ENCODE measurements at places on chromosomes 1 and 21.

DNA sequence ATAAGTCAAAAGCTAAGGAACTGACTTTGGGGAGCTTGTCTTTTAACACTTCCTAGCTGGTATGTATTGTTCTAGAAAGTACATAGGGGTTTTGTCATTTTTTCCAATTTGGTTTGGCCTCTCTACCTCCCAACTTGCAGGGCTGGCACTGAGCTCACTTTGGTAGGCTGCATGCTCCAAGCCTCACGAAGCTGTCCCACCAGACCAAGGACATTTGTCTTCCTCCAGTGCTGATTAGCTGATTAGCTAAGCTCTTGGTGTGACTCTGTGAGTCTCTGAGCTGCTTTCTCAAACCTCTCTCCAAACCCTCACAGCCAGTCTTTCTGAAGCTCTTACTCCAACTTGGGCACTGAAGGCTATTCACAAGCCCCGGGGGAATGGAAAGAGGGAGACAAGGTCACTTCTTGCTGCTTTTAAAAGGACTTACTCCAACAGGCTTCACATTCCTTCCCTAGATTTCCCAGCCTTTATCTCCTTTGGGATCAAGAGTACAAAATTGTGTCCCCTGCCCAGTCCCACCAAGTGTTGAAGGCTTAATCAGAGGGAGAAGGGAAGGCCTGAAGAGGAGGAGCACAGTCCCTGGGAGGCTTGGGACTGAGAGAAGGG lies 893 bp upstream of the CFAP45 start:
- DNase-seq: no peak

DNA sequence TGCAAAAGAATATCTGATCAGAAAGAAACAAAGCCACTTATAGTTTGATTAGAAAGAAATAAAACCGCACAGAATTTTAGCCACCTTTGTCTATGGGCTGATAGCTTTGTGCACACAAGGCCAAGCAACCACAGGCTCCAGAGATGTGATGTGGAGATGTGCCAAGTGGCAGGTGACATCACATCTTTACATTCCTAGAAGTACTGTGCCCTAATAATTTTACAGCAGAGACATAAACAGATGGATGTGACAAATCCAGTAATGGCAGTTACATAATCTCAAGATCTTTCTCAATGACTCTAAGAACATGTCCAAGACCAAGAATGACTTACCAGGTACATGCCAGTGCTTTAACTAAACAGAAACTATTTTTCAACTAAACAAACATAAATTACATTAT lies 159.5 kb downstream of the LTN1 start:
- DNase-seq: no peak

GRCh38 chr21:26273686-26274313 lies 103.2 kb upstream of the APP start:
- DNase-seq: no peak

DNA sequence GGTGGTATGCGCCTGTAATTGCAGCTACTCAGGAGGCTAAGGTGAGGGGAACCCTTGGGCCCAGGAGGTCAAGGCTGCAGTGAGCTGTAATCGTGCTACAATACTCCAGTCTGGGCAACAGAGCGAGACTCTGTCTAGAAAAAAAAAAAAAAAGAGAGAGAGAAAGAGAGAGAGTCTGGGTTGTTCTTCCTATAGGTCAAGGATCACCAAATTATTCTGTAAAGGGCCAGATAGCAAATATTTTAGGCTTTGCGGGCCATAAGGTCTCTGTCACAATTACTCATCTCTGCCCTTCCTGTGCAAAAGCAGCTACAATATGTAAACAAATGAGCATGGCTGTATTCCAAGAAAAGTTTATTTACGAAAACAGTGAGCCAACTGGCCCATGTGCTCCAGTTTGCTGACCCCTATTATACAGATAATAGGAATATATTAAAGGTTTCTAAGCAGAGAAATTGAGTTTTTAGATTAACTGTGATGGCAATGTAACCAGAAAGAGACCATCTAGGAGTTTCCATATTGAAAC lies 2.1 kb downstream of the SASS6 start:
- no peak for DNase-seq

- no peak for DNase-seq
Measured at GRCh38 chr1:44236490-44237272, 23.4 kb downstream of the DMAP1 start.

- DNase-seq: no peak
Measured at GRCh38 chr1:202250982-202251381, 57.4 kb downstream of the LGR6 start.

DNA sequence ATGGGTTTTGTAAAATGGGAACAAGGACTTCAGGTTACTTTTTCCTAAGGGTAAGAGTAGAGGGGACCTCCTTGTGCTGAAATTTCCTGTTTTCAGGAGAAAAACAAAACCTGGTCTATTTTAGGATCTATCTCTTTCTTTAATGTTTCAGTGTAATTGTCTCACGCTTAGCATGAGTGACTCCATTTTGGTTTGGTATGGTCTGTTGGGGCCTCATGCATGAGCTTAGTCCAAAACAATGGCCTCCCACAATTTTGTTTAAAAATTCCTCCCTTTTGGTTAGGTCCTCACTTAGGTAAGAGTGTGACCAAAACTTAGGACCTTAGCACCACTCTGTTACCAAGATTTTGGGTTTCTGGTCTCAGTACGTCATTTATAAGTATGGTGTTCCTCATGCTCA lies 67.2 kb upstream of the TEKT2 start:
- DNase-seq: no peak

GRCh38 chr1:235407419-235407818 lies 40.2 kb downstream of the TBCE start:
- no peak for DNase-seq

- no peak for DNase-seq
Measured at GRCh38 chr1:3333903-3334302, 120.6 kb upstream of the ARHGEF16 start.

GRCh38 chr21:17479606-17480005 lies 33.2 kb upstream of the CXADR start:
- DNase-seq: no peak

DNA sequence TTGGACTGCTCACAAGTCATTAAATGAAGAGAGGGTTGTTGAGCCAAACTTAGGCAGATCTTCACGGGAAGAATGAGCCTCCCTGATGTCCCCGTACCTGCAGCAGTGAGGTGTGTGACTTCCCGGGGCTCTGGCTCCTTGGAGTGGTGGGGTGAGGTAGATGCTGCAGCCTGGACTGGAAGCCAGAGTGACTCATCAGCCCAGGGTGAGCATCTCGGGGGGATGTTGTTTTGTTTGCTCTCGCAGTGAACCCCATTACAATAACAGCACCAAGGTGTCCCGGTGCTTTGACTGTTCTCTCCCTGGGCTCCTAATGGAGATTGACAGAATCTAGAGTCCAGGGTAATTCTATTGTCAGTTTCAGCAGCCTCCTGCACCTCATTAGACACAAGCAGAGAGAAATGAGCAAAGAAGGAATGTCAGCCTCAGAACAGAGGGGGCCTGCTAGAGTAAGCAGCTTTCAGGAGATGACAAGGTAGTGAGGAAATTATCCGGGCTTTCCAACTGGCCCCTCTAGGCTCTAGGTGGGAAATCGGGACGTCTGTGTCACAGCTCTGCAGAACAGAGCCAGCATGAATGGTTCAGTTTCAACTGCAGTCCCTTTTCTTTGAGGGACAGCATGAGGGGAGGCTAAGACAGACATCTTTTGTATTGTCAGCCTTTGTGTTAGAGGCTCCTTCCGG lies 36.0 kb upstream of the LRRN2 start:
- no peak for DNase-seq

DNA sequence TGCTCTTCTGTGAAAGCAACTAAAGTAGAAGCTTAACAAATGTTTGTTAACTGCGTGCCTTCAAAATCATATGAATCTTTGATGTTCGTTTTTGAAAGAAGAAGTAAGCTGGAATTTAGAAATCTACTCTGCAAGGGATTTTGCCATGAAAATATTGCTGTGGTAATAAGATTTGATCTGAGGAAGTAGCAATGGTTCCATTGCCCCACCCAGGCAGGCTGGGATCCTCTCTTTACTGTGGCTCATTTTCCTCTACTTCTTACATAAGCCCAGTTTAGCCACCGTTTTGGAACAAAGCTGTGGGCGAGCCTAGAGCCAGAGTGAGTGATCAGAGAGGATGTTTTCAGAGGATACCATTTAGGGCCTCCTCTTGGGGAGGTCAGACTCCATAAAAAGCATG lies 20.3 kb upstream of the PTGFRN start:
- no peak for DNase-seq

DNA sequence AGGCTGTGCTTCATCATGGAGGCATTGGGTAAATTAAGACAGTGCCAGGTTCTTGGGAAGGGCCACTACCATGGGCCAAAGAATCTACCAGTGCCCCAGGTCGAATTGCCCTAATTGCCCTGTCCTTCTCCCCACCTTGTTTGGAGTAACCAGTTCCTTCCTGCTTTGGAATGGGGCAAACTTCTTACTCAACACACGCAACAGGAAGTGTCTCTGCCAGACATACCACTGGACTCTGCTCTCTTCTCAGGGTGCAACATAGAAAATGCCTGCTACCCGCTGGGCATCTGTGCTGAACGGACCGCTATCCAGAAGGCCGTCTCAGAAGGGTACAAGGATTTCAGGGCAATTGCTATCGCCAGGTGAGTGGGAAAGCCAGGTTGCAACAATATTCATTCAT lies 15.8 kb downstream of the CDA start:
- no peak for DNase-seq

- no peak for DNase-seq
Measured at GRCh38 chr1:64540265-64540791, 70.4 kb downstream of the CACHD1 start.

- no peak for DNase-seq
Measured at GRCh38 chr1:66265796-66266195, 268.2 kb upstream of the SGIP1 start.

DNA sequence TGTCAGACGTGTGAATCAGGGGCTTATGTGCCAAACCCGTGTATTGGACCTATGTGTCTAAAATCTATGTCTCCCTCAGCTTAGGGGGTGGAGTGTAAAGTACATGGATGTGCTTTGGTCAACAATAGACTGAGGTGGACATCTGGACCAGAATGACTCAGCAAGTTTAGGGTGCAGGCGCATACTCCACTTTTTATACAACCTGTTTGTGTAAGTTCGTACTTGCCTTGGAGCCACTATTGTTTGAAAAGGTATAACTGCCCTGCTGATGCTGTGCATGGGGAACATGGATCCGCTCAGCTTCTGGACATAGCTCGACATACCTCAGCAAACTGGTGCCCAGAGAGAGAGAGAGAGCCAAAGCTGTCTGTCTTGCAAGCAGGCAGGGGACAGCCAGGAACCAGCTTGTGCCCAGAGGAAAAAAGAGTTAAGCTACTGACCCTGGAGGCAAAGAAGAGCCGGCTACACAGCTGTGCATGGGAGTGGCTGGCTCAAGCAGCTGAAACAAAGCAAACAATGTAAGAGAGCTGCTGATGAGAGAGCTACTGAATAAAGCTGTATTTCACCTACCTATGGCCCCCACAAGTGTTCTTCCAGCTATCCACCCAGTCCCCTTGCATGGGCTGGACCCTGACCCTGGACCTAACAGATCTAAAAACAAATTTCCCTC lies 41.2 kb downstream of the GJA5 start:
- DNase-seq: no peak

- no peak for DNase-seq
Measured at GRCh38 chr1:229842302-229843255, 216.5 kb downstream of the URB2 start.

- DNase-seq: no peak
Measured at GRCh38 chr1:22582661-22583635, 19.7 kb downstream of the EPHA8 start.

- DNase-seq: no peak
Measured at GRCh38 chr1:201268604-201269151, 14.6 kb upstream of the PKP1 start.

- DNase-seq: no peak
Measured at GRCh38 chr1:172698224-172698623, 39.3 kb downstream of the FASLG start.

GRCh38 chr1:5427026-5427613 lies 565.1 kb downstream of the NPHP4 start:
- DNase-seq: no peak

DNA sequence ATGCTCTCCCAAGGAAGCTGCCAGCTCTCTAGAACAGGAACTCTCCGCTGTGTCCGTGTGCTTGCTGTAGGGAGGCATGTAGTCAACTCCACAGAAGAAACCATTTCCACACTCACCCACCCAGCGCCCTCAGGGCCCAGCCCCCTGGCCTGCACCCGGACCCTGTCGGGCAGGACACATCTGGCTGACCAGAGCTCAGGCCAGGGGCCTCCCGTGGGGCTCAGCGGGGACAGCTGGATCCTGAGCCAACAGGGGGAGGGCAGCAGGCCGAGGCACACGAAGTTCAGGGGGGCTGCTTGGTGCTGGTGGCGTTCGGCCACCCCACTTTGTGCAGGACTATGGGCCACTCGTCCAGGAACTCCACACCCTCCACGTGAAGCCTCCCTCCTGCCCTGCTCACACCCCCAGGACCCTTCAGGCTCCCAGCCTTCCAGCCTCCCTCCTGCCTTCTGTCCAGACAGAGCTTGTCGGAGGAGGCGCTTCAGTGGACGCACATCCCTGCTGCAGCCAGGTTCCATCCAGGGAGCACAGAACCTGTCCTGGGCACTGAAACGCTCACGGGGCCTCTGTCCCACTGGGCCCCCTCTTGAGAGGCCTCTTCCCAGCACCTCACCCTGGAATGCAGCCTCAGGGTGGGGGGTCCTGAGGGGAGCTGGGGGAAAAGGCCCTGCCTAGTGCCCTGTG lies 15.0 kb upstream of the FAAP20 start:
- no peak for DNase-seq

GRCh38 chr1:225613006-225613405 lies 39.9 kb downstream of the ENAH start:
- no peak for DNase-seq

GRCh38 chr1:187027253-187027652 lies 198.5 kb downstream of the PLA2G4A start:
- no peak for DNase-seq

DNA sequence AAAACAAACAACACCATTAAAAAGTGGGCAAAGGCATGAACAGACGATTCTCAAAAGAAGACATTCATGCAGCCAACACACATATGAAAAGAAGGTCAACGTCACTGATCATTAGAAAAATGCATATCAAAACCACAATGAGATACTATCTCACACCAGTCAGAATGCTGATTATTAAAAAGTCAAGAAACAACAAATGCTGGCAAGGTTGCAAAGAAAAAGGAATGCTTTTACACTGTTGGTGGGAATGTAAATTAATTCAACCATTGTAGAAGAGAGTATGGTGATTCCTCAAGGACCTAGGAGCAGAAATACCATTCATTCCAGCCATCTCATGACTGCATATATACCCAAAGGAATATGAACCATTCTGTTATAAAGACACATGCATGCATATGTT lies 419.6 kb downstream of the NEGR1 start:
- no peak for DNase-seq

DNA sequence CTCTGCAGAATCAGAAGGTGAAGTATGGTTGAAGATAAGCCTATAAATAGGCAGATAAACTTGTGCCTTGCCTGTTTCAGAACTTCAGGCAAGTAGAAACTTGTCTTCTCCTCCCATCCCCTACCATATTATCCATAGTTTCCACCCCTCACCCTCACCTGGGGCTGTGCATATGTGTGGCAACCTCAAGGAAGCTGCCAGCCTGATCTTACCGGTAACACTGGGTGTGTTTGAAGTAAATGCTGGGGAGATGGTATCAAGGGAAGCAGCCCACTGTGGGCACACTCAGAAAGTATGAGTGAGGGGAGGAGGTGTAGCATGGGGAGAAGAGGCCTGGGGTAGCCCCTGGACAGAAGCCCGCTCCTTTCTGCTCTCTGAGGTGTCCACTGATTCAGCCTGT lies 14.5 kb downstream of the VANGL2 start:
- DNase-seq: no peak
